ENCODE measurements at places on chromosomes 2 and 18.

- DNase-seq: no peak
Measured at GRCh38 chr18:60978338-60978737, 354.9 kb upstream of the CDH20 start.

- no peak for DNase-seq
Measured at GRCh38 chr2:151902829-151903228, 74.6 kb upstream of the ARL5A start.

DNA sequence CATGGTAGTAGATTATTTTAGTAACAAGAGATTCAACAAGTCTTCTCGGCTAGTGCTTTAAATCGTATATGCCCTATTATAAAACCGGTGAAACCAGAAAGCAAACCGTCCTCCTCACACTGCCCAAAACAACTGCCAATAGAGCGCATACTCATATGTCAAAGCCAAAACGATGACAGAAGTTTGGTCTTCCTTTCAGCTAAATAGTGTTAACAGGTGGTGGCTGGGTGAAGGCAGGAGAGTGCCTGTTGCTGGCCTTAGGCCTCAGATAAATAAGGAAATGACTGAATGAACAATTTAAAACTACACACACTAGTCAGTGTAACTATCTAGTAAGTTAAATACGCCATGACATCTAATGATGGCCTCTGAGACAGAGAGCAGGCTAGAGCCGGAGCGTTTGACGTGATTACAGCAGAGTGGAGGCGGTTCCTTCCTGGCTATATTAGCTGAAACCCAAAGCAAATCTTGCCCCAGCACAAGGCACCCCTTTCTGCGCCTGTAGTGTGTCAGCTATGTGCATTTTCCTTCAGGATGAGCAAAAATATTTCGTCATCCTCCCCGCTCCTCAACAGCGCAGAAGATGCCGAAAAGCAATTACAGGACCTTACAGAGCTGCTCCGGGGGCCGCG is 1.6 kb downstream of the LONRF2 start:
- no peak for DNase-seq

GRCh38 chr2:240573516-240574385 is 5.5 kb downstream of the RNPEPL1 start:
- no peak for DNase-seq

- no peak for DNase-seq
Measured at GRCh38 chr2:240856151-240856980, 12.3 kb upstream of the AGXT start.

All from stimulated activated CD4-positive, alpha-beta T cell treated with anti-CD3 and anti-CD28 coated beads, TNF-alpha, amount 100 ng/mL, for 24 hours (primary cell).